T-cell (primary cell): ENCODE measurements at places on chromosomes 4 and X.

DNA sequence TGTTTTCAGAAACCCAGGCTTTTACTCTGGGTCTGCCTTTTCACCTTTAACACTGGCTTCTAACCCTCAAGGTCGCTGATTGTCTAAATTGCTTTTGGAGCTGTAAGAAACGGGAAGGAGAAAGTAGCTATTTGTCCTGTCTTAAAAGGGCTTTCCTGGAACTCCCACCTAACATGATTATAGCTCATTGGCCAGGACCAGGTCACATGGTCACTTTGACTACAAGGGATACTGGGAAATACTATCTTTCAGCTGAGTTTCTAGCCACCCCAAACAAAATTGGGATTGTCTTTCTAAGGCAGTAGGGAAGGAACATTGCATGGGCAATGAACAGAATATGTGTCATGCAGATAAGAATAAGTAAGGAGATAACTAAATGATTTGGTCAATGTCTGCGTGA, 106.7 kb upstream of the ARHGAP24 start:
- no peak for DNase-seq

DNA sequence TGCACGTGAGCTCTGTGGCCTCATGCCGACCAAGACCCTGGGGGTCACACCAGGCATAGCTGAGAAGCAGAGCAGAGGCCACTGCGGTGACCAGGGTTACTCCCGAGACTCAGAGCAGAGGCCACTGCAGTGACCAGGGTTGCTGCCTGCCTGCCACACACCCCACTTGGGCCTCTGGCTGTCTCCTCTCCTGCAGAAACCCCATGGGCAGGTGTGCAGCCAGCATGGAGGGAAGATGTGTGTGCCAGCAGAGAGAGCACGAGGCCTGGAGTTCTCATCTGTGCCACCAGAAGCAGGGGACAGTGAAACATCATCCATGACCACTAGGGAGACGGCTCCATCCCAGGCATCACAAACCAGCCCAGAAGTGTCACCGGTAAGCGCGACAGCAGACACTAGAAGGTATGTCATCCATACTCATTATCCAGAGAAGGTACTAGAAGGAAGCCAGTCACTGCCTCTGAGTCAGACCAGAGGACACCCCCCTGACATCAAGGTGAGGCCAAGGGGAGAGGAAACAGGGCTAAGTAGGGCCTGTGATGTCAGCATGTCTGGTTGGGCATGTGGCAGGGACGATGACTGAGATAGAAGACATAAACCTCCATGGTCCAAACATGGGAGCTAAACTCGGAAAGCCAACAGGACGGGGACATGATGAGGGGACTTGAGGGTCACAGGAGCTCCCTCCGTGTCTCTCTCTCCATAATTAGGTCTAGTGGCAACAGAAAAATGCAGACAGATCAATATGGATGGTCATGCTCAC, 24.2 kb upstream of the SPON2 start:
- no peak for DNase-seq

- DNase-seq, result no peak
Measured at GRCh38 chr4:119517361-119518229, 111.0 kb downstream of the PDE5A start.

GRCh38 chrX:3307881-3308280, 38.6 kb downstream of the MXRA5 start:
- no peak for DNase-seq

DNA sequence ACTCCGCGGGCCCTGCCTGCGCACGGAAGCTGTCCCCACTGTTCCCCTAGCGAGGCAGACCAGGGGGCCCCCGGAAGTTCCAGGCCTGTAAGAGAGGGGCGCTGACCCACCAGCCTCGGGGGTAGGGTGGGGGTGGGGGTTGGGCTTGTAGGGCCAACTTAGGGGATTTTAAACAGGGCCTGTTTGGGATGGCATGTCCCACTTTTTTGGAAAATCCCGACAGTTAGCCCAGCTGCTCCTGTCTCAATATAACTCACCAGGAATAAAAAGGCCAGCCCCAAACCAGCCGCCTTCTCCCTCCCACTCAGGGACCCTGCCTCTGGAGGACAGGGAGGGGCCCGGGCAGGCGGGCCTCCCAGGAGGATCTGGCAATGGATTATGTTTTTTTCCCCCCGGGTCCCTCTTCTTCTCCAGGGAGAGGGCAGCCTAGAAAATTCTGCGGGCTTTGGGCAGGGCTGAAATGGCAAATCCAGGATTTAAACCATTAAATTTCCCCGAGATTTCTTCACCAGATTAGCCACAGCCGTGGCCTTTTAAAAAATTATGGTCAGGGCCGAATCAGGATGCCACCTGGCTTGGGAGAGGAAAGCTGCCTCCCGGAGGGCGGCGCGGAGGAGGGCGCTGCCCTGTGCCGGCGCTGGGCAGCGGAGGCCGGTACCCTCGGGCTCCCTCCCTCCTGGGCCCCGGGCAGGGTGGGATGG, 957 bp downstream of the PPP2R2C start:
- no peak for DNase-seq

GRCh38 chr4:156539376-156539775, 432.2 kb downstream of the PDGFC start:
- no peak for DNase-seq

DNA sequence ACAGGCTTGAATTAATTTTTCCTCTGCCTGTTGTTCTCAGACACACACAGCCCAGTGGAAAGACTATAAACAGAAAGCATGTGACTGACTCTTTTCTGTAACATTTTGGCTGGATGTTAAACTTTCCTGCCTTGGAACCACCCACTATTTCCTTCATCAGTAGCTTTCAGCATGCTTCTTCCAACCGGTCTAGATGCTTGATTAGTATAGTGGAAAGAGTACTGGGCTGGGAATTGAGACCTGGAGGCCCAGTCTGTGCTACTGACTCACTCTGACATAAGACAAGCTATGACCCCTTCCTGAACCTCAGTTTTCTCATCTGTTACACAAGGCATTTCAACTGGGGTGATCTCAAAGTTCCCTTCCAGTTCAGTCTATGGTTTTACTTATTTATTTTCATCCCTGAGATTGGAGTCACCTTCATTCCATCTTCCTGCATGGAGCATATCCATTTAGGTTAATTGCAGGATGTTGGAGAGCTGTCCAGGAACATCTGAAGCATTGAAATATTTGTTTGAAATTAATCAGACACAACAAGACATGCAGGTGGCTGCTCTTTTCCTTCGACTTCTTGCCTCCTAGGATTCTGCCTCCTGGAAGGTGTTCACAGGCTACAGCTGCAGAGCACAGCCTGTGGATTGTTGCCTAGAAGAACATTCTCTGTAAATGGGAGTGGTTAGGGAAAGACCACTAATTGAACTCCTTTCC, 173.4 kb downstream of the RTL9 start:
- DNase-seq, result no peak
